ENCODE measurements at places on chromosomes 7 and 10.

DNA sequence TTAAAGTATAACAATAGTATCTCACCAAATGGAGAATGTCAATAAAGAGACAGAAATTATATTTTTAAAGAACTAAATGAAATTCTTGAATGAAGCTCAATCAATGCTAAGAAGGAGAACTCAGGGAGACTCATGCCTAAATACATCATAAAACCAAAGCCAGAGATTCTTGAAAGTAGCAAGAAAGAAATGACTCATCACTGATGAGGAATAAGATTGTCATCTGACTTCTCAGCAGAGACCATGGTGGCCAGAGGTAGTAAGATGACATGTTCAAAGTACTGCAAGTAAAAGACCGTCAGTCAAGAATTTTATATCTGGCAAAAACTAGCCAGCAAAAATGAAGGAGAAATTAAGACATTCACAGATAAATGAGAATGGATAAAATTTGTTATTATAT is 399.0 kb downstream of the GRID1 start:
- DNase-seq, result no peak

DNA sequence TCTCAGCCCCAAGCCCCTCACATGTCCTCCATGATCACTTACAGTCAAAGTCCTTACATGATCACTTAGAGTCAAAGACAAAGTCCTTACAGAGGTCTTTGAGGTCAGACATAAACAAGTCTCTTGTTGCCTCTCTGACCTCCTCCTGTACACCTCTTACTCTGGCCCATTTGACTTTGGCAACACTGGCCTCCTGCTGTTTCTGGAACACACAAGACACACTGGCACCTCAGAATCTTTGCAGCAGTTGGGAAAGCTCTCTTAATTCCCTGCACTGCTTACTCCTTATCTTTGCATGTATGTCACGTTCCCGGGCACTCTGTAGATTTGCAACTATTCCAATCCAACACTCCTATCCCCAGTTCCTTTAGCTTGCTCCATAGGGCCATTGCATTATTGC is 102.3 kb downstream of the NSUN6 start:
- DNase-seq, result no peak

- DNase-seq, result no peak
Measured at GRCh38 chr7:26308551-26308950, 16.9 kb downstream of the SNX10 start.

GRCh38 chr7:117531595-117532244 is 51.9 kb downstream of the CFTR start:
- no peak for DNase-seq

DNA sequence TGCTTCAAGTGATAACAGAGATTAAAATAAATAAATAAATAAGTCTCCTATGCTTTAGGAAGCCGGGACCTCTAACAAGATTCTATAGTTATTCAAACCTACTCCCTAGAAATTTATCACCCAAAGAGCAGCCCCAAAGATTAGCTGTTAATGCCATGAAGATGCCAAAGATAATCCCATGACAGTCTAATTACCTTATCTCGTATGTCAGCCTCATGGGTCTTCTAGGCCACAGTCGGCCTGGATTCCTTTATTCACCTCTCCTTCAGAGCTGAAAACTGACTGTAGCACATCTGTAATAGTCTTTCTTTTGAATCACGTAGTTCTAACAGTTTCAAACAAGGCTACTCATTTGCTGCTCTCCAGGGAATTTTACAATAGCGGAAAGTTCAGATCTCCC is 24.2 kb downstream of the COL1A2 start:
- no peak for DNase-seq

DNA sequence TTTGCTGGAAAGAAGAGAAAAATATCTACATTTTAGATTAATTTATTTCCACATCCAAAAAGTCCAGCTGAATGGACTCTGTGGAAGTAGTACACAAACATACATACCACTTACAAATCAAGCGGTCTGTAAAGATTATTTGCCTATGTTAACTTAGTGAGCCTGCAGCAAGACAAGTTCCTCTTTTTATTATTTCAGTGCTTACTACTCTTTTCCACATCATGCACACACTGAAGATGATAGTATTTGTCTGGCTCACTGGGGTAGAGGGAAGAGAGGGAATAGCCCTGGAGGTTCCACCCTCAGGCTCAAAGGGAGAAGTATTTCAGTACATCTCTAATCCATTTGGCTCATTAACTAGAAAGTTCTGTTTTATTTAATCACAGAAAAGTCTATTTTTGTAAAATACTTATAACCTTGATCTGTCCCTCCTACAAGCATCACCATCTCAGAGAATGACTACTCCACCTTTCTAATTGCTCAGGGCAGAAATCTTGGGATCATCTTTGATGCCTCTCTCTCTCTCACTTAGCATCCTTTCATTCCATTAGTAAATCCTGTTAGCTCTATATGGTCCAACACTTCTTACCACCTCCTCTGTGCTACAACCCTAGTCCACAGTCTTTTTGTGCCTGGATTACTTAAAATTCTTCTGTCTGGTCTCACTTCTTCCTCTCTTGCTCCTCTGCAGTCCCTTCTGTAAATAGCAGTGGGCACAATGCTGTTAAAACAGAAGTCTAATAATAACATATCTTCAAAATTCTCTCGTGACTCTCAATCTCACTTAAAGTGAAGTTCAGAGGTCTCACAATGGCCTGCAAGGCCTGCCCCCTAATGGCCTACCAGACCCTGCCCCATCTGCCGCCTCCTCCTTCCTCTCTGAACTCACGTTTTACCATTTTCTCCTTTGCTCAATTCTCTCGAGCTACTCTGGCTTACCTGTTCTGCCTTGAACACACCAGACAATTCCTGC is 64.3 kb upstream of the CCDC6 start:
- DNase-seq, result no peak

DNA sequence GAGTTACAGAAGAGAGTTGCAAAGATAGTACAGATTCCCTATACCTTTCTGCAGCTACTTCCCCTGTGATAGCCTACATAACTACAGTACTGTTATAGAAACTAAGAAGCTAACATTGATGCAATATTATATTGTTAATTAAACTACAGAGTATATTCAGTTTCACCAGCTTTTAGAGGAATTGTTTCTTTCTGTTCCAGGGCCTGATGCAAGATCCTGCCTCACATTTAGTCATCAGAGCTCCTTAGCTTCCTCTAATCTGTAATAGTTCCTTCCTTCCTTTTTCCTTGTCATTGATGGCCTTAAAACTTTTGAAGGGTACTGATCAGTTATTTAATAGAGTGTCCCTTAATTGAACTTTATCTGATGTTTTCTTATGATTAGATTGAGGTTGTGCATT is 56.8 kb downstream of the SDHAF3 start:
- no peak for DNase-seq
